ENCODE measurements at places on chromosomes 1 and 21. TPM values are rescaled to one million over a fixed set of nuclear protein-coding genes. Genes with fewer than 3 reads are reported as not detected.

DNA sequence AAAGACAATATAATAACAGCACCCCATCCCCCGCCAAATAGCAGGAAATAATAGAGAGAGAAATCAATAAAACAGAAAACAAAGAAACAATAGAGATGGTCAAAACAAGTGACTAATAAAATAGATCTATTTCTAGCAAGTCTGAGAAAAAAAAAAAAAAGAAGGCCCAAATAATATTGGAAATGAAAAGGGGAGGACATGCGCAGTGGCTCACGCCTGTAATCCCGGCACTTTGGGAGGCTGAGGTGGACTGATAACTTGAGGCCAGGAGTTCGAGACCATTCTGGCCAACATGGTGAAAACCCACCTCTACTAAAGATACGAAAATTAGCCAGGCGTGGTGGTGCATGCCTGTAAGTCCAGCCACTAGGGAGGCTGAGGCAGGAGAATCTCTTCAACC is 18.5 kb upstream of the HCRTR1 start:
- no peak for DNase-seq

The CD247 gene
- total RNA-seq, result 0.17 TPM

GRCh38 chr1:197797010-197797409 is 21.7 kb upstream of the DENND1B start:
- DNase-seq, result no peak

GRCh38 chr1:22877112-22877915 is 95.4 kb downstream of the LACTBL1 start:
- no peak for DNase-seq

DNA sequence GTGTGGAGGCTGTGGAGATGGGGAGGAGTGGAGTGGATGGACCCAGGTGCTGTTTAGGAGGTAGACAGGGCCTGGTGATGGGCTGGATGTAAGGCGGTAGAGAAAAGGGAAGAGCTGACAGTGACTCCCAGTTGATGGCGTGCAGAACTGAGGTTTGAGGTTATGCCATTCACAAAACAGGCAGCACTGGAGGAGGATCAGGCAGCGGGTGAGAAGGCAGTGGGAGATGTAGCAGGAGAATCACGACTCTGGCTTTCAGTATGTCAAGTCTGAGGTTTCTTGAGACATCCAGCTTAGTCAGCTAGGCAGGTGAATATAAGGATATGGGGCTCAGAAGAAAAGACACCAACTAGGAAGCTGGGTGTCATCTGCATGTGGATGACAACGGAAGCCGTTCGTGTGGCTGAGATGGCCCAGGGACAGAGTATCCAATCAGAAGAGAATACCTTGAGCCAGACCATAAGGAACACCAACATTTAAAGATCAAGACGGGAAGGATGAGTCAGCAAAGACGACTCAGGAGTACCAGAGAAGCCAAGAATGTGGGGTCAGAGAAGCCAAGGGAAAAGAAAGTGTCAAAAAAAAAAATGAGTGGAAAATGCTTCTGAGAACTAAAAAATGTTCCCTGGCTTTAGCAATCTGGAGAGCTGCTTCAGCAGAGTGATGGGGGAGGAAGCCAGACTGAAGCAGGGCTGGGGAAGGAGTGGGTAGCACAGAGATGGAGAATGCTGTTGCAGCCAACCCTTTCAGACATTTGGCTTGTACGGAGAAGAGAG is 15.2 kb downstream of the LRRN2 start:
- peak; percentile 69 for DNase-seq

GRCh38 chr1:40895601-40896000 is 33.4 kb upstream of the CITED4 start:
- no peak for DNase-seq

The PCBP3 gene
- total RNA-seq, result 2.4 TPM

- peak; percentile 95 for DNase-seq
Measured at GRCh38 chr1:200890818-200891773, 3.6 kb upstream of the INAVA start.

GRCh38 chr1:212413902-212414327 is 771 bp downstream of the PACC1 start:
- no peak for DNase-seq

The LIPI gene
- not detected for total RNA-seq

The FAM72D gene
- 10.7 TPM for total RNA-seq

DNA sequence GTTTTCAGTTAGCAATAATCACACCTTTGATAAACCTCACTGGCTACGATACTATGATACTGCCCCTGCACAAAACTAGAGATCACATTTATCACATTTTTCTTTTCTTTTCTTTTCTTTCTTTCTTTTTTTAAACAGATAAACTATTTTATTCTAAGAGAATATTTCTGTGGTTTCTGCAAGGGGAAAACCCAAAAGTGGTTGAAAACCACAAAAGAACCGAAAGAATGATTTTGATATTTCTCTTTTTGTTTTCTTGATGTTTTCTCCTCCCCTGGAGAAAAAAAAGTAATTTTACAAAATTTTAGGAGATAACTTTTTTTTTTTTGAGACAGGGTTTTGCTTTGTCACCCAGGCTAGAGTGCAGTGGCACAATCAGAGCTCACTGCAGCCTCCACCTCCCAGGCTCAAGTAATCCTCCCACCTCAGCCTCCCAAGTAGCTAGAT is 18.4 kb upstream of the FRRS1 start:
- DNase-seq, result no peak

GRCh38 chr21:14526836-14527695 is 19.0 kb downstream of the SAMSN1 start:
- no peak for DNase-seq

DNA sequence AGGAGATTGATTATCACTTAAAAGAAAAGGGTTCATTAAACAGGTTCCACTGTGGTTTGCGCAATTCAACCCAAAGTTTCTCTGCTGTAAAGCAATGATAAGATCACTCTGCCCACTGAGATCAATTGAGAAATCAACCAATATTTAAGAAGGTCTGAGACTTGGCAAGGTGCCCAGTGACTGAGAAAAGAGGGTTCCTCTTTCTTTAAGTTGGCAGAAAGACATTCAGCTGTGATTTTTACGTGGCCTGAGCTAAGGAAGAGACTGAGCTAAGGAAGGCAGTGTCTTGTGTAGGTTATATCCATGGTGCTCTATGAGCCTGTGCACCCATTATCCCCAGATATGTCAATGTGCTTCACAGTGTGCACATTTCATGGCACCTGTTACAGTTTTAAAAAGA is 344.1 kb downstream of the DISC1 start:
- DNase-seq, result peak; percentile 17

GRCh38 chr1:37255136-37255795 is 219.1 kb upstream of the ZC3H12A start:
- DNase-seq, result peak; percentile 29

The C1orf53 gene
- 10.4 TPM for total RNA-seq

GRCh38 chr1:148318123-148318903 is 164.8 kb downstream of the PPIAL4G start:
- no peak for DNase-seq

GRCh38 chr1:5643360-5644107 is 348.7 kb downstream of the NPHP4 start:
- DNase-seq, result no peak

The OR2L5 gene
- total RNA-seq, result 0.07 TPM
